ENCODE measurements at places on chromosomes 13 and 19. TPM values are rescaled to one million over a fixed set of nuclear protein-coding genes. Genes with fewer than 3 reads are reported as not detected.

The PEAK3 gene
- total RNA-seq = 2.6 TPM

DNA sequence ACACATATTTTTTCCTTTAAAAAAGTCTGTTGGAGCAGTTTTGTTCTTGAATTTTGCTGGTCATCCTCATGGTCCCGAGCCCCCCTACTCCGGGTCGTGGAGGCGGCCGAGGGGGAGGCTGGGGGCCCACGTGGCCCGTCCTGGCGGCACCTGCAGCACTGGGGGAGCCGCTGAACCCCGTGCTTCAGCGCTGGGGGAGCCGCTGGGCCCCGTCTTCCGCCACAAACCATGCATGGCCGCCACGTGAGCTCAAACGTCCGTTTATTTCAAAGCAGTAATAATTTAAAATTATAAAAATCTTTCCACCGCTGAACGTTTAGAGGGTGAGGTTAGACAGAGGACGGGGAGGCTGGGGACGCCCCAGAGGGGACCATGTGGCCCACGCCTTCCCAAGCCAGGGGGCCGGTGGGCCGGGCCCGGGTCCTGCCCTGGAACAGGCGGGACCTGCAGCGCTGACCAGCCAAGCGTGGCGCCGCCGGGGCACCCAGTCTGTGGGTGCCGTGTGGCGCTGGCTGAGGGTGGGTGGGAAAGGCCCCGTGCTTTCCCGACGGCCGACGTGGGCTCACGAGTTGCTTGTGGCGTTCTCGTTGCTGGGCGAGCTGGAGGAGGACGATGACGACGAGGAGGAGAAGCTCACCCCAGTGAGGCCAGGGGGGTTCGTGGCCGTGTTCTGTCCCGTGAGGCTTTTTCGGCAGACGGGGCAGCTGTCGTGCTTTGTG, 8.0 kb downstream of the FGF22 start:
- no peak for DNase-seq

The URAD gene
- total RNA-seq = 1.7 TPM

The CACNG6 gene
- not detected for total RNA-seq

The ZNF558 gene
- total RNA-seq = 18.5 TPM
